ENCODE measurements at places on chromosomes 5 and 9.

- DNase-seq, result no peak
Measured at GRCh38 chr5:81925981-81926380, 45.8 kb upstream of the ATG10 start.

DNA sequence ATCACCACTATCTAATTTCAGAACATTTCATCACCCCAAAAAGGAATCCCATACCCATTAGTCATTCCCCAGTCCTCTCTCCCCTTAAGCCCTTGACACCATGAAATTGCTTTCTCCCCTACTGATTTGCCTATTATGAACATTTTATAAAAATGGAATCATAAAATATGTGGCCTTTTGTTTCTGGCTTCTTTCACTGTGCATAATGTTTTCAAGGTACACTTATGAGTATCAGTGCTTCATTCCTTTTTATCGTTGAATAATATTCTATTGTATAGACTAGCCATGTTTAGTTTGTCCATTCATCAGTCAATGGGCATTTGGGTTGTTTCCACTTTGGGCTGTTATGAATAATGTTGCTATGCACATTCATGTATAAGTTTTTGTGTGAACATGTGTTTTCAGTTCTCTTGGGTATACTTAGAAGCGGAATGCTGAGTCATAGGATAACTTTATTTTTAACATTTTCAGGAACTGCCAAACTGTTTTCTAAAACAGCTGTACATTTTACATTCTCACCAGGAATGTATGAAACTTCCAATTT, 40.4 kb upstream of the FGF1 start:
- DNase-seq, result no peak

DNA sequence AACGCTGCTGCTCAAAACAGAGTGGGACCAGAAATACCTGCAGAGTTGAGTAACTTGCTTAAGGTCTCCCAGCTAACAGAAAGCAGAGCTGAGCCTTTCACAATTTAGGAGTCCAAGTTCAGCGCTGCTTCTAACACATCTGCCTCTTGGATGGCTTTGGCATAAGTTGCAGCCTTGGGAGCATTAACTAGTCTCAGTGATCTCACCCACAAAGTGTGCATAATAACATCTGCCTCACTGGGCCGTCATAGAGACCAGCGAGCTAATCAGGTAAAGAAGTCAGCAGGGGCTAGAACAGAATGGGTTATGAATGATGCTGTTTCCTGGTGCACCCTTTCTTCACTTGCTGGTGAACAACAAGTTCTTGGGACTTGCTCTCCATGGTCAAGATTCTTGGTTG, 36.5 kb downstream of the WWC1 start:
- no peak for DNase-seq

DNA sequence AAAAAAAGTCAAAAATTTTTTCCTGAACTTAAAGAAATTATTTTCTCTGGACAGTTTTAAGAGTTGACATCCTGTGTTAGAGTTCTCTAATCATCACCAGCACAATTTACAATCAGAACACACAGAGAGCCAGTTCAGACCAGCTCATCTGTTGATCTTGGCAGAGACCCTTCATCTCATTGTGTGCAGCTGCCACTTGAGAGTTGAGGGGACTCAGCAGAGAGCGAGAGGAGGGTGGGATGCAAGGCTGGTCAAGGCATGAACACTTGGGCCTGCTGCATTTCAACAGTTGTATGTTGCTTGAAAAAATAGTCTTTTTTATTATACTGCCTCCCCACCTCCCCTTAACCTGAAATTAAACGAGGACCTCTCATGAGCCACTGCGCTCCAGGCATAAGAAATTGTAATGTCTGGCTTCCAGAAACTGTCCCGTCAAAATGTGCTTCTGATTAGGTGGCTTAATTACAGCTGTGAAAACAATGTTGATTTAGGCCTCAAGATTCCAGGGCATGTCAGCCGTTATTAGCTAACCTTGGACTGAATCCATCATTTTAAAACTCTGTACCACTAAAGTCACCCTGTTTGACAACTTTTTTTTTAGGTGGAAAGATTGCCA, 383.6 kb downstream of the CCDC171 start:
- DNase-seq, result no peak

DNA sequence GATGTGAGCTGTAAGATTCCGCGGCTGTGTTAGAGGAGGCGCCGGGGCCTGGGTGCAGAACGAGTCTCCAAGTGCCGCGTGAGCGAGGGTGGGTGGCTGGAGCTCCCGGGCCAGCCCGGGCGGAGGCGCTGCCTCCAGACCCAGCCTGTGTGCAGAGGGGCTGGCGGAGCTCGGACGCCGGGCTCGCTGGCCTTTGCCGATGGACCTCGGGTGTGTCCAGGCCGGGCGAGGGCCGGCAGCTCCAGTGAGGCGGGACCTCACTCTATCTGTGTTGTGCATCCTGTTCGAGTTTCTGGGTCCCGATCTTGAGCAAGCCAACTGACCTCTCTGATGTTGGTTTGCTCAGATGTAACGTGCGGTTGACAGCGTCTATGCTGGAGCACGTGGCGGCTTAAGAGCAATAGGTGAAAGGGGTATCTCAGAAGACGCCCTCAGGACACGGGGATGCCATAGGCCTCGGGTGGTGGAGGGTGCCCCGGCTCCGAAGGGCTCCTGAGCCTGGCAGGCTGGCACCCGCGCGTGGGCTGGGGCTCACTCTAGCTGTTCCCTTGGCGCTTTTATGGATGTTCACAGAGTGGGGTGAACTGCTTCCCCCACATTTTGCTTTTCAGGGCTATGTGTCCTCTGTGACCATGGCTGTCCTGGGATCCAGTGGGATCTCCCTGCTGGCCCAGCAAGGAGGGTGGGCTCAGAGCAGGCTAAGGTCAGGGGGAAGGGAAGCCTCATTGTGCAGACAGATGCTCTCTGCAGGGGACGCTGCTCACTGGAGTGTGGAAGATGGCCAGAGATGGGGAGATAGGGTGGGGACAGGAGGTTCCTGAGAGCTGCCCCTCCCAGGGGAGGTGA, 69.8 kb downstream of the MRPL36 start:
- DNase-seq, result no peak

DNA sequence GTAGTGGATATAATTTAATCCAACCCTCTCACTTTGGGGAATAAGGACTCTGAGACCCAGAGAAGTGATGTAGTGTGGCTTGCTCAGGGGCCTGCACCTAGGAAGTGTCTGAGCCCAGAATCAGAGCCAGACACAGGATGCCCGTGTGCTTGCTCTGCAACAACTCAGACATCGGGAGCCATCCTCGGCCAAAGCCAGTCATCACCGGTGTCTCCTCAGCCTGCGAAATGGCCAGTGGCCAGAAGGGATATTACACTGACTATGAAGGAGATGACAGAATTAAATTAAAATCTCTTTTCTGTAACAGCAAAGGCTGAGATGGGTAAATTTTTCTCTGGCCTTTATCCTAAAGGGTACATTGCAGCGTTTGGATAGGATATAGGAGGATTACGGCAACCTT, 102.9 kb downstream of the MARCHF11 start:
- DNase-seq, result no peak

- DNase-seq, result no peak
Measured at GRCh38 chr5:7330256-7330655, 65.7 kb upstream of the ADCY2 start.

GRCh38 chr9:113771199-113771598, 104.9 kb upstream of the ZNF618 start:
- DNase-seq, result no peak

- DNase-seq, result no peak
Measured at GRCh38 chr5:174799121-174799520, 74.7 kb downstream of the MSX2 start.

DNA sequence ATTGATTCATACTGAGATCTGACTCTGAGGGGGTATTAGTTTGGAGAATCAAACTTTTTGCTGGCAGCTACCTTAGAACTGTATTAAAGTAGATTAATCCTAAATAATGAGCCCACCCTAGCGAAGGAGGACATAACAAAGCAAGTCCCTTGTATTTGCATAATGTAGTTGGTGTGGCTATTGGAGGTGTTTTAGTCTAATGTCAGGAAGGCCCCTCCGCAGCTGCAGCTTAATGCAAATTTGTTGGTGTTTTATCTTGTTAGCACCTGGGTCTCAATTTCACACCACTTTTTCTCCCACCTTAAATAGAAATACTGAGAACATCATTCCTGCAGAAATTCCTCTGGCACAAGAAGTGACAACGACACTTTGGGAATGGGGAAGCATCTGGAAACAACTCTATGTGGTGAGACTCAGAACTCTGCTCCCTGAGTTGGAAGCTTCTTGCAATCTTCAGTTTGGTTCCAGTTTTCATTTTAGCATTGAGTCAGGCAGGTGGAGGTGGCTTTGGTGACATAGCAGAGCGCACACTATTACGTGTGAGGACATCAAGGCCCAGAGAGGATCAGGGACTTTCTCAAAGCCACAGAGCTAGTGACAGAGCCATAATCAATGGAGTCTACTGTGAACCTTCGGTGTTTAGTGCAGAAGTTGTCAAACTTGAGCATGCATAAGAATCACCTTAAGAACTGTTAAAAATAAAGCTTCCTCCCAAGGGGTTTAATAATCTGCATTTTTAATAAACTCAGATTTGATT, 33.9 kb downstream of the DOCK2 start:
- no peak for DNase-seq

- DNase-seq, result no peak
Measured at GRCh38 chr5:144778561-144778960, 607.9 kb downstream of the KCTD16 start.

DNA sequence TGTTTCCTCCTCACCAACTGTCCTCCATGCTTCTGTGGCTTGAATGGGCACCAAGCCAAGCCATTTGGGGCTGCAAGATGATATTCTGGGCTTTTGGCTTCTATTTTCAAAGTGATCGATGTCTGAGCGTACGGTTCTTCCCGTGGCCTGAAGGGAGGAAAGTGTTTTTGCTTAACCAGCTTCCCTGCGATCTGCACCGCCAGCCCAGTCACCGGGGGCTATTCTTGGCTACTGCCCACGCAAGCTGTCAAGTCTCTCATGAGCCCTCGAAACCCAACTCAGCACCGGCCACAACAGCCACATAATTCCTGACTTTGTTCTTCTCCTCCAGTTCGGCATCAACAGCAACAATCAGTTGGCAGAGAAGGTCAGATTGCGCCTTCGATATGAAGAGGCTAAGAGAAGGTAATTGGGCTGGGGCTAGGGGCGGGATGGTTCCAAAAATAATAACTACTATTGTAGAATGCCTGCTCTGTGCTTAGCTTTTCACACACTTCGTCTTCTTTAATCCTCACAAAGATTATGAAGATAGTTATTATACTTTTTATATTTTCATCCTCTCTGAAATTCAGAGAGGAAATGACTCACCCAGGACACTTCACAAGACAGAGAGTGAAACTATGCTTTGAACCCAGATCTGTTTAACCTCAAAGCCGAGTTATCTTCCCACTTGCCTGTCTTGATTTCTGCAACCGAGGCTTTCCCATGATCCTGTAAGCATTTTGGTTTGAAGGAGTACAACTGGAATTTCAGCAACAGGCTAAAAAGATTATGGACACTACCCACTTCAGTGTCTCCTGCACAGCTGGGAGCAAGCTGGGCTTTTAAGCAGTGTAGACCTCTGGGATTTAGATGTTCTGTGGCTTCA, 76.4 kb upstream of the RARS1 start:
- no peak for DNase-seq

DNA sequence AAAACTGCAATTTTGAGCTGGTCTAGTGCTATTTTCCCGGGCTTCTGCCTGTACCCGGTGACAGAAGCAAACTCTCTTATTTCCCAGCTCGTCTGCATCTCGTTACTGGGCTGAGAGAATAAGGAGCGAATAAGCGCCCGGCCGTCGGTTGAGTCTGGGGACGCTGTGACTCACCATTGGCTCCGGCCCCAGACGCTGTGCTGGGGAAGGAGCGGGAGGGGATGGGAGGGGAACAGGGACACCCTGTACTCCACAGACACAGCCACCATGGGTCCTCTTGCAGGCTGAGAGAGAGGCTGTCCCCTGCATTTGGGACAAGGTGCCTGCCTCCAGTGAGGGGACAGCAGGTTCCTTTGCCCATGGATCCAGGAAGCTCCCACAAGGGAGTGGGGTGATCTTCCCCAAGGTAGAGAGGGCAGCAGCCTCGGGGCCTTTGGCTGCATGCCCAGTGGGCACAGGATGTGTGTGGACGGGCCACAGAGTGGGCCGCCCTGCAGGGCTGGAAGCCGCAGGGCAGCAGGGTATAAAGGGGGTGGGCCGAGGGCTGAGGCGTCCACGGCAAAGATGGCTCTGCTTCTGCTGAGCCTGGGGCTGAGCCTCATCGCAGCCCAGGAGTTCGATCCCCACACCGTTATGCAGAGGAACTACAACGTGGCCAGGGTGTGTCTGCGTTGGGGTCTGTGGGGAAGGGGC, at the start of gene LCN9:
Gene LCN9, plus strand, starts transcription at position 552 of the 693 bp plus-strand sequence. Its CDS starts 13 bp downstream, at position 565.
- no peak for DNase-seq

DNA sequence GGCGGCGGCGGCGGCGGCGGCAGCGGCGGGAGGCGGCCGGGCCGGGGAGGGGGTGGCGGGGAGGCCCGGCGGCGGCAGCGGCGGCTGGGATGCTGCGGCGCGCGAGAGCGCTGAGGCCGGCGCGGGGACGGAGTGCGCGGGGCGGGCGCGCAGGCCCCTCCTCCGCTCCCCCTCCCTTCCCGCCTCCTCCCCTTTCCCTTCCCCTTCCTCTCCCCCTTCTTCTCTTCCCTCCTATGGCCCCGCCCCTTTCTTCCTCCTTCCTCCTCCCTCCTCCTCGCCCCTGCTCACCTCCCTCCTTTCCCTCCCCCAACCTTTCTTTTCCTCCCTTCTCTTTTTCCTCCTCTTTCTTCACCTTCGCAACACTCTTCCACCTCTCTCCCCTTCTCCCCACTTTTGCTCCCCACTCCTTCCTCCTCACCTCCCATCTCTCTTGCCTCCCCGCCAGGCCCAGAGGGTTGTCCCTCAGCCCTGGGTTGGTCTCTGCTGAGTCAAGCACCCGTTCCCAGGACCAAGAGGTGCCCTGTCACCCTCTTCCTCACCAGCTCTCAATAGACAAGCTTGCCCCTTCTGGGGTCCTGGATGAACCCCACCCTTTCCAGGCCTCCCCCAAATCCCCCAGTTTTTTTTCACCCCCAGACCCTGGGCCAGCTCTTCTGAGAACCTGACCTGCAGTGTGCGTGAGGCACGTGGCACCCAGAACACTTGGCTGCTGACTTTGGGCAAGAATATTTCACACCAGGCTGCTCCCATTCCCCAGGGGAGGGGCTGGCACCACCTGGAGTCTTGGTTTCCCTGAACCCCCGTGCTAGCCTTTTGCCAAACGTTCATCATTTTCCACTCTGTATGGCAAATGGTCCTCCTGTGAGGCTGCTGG, at the start of gene SEMA4D:
Gene SEMA4D, minus strand, starts transcription at position 136 of the 874 bp plus-strand sequence. CDS start 92,657 bp downstream, outside the sequence.
- DNase-seq, result no peak

DNA sequence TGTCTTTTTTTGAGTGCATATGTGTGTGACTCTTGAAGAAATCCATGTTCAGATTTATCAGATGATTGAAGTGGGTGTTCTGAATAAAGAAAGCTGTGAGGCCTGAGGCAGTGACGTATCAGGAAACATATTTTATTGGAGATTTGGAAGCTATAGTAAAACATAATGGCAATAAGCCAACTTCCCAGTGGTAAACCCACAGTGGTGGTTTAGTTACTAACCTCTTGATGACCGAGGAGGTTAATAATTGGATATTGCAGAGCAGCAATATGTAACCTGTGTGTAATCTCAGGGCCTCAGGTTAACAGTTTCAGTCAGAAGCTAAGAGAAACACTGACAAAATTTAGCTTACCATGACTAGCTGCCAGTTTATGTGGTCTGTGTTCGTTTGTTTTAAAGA, 6.9 kb downstream of the RGMB start:
- no peak for DNase-seq

All from HepG2 (cell line).